Epithelial cell of umbilical artery (primary cell): ENCODE measurements at places on chromosomes 6 and 20. TPM values are rescaled to one million over a fixed set of nuclear protein-coding genes. Genes with fewer than 3 reads are reported as not detected.

Gene TMEM170B
- total RNA-seq: 3.6 and 6.1 TPM in 2 replicates

Gene KCNK5
- total RNA-seq: not detected in 2 replicates

Gene TAP2
- 5.8 and 25.1 TPM in 2 replicates for total RNA-seq

Gene KCNQ5
- total RNA-seq: under 0.01 TPM in 1 of 2 replicates, not detected in the other

Gene CCNC
- 100 and 134 TPM in 2 replicates for total RNA-seq

Gene TFEB
- total RNA-seq: 2.3 and 4.0 TPM in 2 replicates

Gene C6orf52
- total RNA-seq: 1.1 TPM in 1 of 2 replicates, not detected in the other

Gene B4GALT5
- total RNA-seq: 33.8 and 61.9 TPM in 2 replicates

Gene PRND
- total RNA-seq: 0.15 and 0.32 TPM in 2 replicates

Gene ECT2L
- 0.32 TPM in 1 of 2 replicates, not detected in the other for total RNA-seq

Gene FNDC11
- total RNA-seq: 0.15 and 1.3 TPM in 2 replicates

Gene RNF182
- total RNA-seq: 0.32 and 0.61 TPM in 2 replicates

Gene NMBR
- not detected in 2 replicates for total RNA-seq

Gene FAM217A
- total RNA-seq: not detected in 2 replicates

Gene ERVFRD-1
- total RNA-seq: not detected in 2 replicates

Gene UBE2V1
- 30.2 and 34.1 TPM in 2 replicates for total RNA-seq

Gene WFDC10B
- not detected in 2 replicates for total RNA-seq

Gene MAP1LC3A
- 15.8 and 18.5 TPM in 2 replicates for total RNA-seq

Gene ADGRG6
- 158 and 199 TPM in 2 replicates for total RNA-seq

Gene TREML1
- total RNA-seq: not detected in 2 replicates

Gene CLIC5
- not detected in 2 replicates for total RNA-seq

Gene MYLK4
- 0.15 and 0.32 TPM in 2 replicates for total RNA-seq

Gene CCN6
- not detected in 2 replicates for total RNA-seq

Gene ALDH5A1
- 0.30 and 0.32 TPM in 2 replicates for total RNA-seq

Gene KCNS1
- 0.61 and 0.65 TPM in 2 replicates for total RNA-seq

Gene PACRG
- total RNA-seq: not detected in 2 replicates

Gene SIRPA
- 8.4 and 12.3 TPM in 2 replicates for total RNA-seq

Gene ARID1B
- total RNA-seq: 20.5 and 30.9 TPM in 2 replicates

Gene EFCAB8
- total RNA-seq: under 0.01 TPM in 1 of 2 replicates, not detected in the other

Gene JPH2
- under 0.01 TPM in 1 of 2 replicates, not detected in the other for total RNA-seq

Gene ERGIC3
- total RNA-seq: 244 and 340 TPM in 2 replicates

Gene TRIM31
- total RNA-seq: not detected in 2 replicates
